HS-27A (cell line): ENCODE measurements at places on chromosomes 16 and 17.

DNA sequence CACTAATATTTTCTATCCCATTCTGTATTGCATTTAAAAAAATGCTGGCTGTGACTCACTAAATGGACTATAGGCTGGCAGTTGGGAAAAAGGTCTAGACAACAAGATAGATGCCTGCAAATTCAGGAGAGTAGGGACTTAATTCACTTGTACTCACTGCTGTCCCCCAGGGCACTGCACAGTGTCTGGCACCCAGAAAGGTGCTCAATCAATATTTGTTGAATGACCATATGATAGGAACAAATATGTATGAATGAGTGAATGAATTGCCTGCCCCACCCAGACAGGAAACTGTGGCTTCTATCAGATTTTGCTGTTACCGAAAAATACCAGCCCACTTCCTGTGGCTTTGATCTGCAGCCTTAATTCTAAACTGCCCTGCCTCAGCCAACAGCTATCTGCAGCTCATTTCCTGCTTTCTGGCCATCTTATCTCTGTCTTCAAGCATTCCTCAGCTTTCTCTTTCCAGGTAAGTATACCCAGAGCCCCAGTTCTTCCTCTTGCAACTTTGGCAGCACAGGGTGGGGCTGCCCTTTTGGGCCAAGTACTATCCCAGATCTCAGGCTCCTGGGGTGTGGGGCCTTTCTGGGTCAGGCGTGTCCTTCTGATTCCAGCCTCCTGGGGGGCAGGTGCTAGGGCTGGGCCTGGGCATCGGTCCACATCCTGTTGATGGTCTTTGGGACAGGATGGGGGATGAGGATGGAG, 15.3 kb upstream of the TNS4 start:
- no peak for DNase-seq

DNA sequence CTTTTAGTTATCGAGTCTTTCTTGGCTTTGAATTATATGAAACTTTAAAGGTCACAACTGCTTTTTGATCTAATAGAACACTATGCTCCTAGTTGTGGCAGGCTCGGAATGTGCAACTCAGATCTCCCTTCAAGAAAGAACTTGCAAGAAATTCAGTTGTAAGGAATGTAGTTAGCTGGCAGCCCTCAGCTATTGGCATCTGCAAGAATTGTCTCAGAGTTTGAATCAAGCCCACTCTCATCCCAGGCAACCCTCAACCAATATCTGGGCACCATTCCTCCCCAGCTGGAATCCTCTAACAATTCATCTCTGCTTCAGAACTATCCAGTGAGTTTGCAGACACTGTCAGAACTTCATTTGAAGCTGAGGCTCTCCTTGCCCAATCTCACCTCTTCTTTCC, 447.2 kb downstream of the KIF2B start:
- no peak for DNase-seq

DNA sequence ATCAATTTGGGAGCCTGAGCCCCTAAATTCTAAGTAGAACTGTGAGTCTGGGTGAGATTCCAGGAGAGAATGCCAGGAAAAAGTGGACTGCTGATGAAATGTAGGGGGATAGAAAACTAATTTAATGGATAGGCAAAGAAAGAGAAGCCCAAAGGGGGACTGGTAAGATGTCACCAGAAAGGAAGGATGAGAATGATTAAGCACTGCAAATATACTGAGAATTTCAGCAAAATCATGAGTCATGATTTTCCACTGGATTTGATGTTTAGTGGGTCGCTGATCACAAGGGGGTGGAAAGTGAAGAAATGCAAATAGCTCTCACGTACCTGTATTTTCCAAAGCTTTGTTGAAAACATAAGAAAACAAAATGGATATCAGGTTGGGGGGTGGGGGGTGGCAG, 201.8 kb downstream of the SLC39A11 start:
- DNase-seq, result no peak

- DNase-seq, result no peak
Measured at GRCh38 chr16:61644736-61645135, 391.5 kb downstream of the CDH8 start.

DNA sequence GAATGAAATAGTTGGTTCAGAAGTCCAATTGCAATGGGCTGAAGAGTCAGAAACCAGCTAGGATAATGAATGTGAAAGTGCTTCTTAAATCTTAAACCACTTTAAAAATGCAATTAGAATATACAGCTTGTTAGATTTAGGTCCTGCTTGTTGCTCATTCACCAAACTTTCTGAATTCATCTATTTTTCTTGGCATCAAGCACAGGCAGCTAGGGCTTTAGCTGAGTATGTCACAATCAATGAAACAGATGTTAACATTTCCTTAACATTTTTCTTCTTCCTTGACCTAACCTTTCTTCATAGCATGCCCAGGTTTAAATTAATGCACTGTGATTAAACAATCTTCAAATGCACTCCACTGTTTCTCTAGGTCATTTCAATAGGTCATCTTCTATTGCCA, 14.4 kb downstream of the KIF2B start:
- DNase-seq, result no peak

GRCh38 chr17:29016345-29017210, 10.7 kb upstream of the SEZ6 start:
- DNase-seq, result no peak

DNA sequence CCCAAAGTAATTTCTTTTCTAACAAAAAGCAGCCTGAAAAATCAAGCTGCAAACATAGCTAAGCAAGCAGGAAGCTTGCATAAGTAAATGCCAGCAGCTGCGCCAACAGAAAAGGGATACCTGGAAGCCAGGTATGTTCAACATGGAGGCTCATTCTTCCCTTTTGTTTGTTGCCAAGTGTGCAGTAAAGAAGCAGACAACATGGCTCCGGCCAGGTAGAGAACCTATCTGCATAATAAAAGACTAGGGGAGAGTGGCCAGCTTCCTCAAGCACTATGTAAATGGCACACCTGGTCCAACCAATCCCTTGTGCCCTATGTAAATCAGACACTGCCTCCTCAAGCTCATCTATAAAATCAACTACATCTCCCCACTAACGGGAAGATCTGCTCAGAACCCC, 1407.0 kb downstream of the CDH11 start:
- DNase-seq, result no peak

DNA sequence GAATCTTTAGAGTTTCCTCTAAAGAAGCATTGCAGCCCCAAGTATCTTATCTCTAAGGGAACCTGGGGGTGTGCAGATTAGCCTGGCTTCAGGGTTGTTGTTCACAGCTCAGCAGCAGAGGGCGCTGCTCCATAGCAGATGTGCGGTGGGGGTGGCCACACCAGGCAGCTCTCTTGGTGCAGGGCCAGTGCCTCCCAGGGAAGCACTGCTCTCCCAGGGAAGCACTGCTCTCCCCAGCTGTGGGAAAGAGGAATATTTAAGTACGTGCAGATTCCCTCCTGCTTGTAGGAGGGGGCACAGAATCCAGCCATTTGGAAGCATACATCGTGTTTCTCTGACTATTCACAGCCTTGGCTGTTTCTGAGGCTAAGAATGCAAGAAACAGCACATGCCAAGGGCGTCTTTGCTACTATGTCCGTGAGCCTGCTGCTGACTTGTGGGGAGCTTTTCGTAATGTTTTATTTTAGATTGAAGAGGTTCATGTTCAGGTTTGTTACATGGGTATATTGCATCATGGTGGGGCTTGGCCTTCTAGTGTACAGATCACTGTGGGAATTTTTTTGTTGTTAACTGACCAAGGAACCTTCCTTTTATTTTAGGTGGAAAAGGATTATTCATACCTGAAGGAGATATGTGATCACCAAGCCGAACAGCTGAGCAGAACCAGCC, 217.8 kb downstream of the SPECC1 start:
- DNase-seq, result peak; percentile 63

DNA sequence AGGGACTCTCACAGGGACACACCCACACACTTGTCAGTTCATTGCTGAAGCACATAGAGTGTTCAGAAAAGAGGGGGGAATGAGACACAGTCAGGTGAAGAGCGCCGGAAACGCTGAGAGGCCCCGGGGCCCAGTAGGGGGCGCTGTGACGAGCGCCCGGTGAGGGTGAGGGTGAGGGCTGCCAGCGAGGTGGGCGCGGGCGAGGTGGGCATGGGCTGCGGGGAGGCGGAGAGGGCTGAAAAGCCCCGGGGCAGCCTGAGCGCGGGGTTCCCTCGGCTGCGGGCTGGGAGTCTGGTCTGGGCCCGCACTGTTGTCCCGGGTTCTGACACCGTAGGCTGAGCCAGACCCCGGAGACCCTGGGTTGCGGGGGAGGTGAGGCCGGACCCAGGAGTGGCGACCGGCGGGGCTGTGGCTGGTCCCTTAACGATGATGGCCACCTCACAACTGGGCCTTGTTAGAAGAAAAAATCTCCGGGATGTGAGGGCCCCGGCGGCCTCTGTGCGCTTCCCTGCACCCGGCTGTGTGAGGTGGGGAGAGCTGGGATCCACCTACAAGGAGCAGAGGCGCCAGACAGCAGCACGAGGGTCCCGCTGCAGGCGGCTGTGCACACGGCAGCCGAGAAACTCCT, 91.4 kb downstream of the C16orf78 start:
- DNase-seq, result no peak

GRCh38 chr16:8958344-8959167, 5.2 kb downstream of the USP7 start:
- DNase-seq, result peak; percentile 29

GRCh38 chr17:36600465-36600864, 918 bp upstream of the MRM1 start:
- DNase-seq, result no peak
